ENCODE measurements at places on chromosomes 3 and 15.

DNA sequence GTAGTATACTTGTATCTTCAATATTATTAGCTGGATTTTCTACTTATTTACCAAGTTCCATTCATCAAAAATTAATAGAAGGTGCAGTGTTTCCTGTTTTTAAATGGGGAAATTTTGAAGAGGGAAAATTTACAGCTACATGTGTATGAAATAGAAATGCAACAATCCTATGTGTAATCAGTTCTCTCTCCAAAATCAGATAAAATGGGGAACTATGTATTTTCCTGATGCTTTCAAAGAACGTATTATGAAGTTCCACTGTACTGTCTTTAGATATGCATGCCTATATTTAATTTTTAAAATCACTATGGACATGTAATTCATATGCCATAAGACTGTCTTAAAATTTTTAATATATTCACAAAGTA lies 43.4 kb downstream of the DCUN1D1 start:
- no peak for DNase-seq

DNA sequence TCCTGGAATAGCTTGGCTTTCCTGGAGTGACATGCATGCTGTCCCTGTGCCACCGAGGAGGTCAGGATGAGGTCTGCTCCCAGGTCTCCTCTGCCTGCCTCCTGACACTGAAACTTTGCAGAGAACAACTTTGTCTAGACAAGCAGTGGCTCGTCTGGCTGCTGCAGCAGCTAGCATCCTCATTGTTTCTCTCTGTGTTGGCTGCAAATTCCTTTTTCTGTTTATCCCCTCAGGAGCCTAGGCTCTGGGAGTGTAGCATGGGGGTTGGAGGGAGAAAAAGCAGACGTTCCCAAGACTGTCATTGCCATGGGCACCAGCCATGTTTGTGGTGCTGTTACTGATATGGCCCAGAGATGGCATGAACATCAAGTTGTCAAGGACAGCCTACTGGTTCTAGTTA lies 208.7 kb upstream of the LRIG1 start:
- no peak for DNase-seq

GRCh38 chr3:16064642-16065414 lies 109.7 kb upstream of the GALNT15 start:
- no peak for DNase-seq

DNA sequence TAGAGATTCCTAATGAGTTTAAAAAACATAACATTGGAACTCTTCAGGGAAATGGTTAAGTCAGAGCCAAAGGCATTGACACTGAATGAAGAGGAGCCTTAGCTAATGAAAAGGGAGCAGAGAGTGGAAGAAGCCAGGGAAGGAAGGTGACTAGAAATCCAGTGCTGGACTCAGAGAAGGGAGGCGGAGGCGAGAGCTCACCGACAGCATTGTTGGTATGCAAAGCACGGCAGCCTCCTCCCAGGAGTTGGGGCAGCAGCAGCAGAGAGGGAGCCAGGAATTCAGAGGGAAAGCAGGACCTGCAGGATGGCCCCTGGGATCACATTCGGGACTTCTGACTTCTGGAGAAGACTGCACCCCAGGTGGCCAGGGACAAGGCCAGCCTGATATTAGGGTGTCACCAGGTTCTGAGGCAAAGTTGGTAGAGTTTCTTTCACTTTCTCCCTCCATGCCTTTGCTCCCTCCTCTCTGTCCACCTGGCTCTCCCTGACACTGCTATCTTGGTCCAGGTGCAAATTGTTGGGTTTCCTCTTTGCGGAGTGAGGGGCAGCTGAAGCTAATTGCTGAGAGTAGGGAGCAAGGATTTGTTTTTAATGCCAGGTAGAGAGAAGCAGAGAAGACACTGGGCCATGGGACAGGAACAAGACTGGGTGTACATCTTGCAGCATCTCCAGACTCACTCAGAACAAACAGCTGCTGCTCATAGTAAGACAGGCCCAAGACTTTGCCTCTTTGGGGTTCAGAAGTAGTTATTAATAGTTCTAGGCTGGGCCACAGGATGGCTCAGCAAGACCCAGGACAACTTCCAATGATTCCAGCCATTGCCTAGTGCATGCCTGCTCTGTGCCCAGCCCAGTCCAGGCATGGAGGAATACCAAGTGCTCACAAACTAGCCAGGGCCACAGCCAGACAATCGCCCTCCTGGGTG lies 157.9 kb downstream of the TLE3 start:
- DNase-seq, result no peak

DNA sequence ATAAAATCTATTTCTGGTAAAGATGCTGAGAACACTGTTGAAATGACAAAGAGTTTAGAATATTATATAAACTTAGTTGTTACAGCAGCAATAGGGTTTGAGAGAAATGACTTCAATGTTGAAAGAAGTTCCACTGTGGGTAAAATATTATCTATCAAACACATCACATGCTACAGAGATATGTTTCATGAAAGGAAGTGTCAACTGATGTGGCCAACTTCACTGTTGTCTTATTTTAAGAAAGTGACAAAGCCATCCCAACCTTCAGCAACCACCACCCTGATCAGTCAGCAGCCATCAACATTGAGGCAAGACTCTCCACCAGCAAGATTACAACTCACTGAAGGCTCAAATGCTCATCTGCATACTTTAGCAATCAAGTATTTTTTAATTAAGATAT lies 20.2 kb downstream of the TMEM39A start:
- no peak for DNase-seq

- DNase-seq, result no peak
These were observed 127.8 kb downstream of the CMSS1 start for GRCh38 chr3:99945328-99945995.

DNA sequence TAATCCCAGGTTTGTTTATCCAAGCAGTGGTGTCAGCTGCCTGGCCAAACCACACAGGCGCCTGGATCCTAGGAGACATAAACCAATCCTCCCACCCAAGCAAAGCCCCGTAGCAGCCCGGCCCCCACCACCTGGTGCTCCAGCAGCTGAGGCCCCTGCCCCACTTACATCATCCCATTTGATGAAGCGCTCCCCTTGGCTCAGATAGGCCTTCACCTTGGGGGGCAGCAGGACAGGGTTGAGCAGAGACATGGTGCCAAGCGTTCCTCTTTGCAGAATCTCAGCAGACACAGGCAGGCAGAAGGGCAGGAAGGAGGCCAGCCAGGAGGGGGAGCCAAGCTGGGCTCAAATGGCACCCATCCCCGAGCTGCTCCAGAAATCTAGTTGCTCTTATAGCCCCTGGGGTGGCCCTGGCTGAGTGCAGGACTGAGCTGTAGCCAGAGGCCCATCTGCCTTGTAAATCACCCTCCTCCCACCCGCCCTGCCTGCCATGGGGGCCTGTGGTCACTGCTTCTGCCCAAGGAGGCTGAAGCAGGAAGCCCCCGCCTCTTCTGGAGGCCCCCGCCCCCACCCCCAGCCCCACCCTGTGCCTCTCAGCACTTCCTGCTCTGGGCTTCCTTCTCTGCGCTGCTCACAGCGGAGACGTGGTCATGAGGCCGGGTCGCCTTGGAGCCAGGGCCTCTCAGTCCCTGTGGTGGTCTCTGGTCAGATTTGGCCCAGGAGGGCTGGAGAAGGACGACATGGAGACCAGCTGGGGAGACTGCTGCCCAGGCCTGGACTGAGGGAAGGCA lies at the start of gene PLCB2:
Gene PLCB2 (minus strand): TSS at position 515 of the 791 bp plus-strand sequence. CDS start 263 bp downstream, at position 252.
- DNase-seq, result no peak

GRCh38 chr15:30929064-30929669 lies 25.5 kb downstream of the FAN1 start:
- no peak for DNase-seq

DNA sequence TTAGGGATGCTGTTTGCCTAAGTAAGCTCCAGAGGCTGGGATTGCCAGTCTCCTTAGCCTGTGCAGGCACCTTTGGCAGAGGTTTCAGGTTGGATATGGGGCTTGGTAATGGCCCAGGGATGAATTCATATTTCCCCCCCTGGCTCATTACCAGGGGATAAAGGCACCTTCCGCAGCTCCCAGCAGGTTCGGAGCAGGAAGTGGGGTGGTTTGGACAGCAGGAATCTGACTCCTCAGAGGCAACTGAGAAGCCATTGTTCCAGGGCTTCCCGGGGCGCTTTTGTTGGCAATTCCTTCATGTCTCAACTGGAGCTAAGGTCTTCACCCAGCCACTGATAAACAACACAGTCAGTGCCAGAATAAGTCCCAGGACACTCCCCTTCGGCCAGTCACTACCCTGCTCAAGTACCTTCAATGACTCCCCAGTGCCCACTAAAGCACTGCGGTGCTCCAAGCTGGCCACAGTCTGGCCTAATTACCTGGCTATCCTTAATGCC lies 85.3 kb upstream of the SLC6A6 start:
- DNase-seq, result no peak

DNA sequence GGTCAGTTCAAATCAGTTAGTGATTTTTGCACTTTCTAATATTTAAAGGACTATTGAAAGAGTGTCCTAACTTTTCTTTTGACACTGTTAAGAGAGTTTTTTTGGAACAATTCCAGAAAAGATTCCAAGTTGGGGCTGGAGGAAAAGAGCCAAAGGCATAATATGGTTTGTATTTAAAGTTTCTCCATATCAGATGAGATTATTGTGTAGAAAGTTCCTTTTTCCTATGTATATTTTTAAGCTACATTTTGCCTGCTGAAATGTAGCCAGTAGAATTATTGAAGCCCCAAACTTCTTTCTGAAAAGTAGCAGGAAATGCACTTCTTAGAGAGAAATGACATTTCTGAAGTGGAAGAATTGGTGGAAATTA lies 136.5 kb upstream of the TSC22D2 start:
- DNase-seq, result no peak

DNA sequence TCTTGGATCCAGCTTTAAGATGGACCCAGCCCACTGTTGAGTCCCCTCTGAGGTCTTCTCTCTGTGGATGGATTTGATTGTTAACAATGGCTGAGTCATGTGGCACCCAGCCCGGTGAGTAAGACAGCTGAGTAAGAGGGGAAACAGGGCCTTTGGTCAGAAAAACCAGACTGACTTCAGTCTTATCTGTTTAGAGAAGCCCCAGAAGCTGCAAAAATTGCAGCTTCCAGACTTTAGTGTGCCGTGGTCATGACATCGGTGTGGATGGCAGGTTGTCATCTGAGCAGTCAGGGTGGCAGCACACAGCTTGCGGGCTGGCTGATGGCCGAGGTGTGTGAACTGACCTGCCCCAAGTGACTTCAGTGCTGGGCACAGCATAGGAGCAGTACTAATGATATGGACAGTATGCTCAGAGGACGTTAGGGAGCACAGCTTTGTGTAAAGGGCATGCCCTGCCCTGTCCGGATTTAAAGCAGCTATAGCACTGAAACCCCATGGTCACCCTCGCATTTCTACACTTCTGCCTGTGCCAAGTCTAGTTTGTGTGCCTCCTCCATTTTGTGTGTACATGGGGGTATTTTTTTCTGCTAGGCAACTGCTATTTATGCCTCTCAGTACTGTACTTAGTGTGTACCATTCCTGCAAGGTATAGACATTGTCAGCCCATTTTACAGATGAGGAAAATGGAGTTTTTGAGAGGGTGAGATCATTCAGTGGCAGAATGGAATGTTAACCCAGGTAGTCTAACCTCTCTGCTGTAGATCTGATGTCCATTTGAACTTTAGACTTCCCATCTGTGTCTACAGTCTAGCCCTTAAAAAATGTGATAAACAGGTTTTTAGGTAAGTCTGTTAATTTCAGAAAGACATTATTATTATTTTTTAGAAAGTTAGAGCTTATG lies 44.4 kb downstream of the FLNB start:
- peak; percentile 83 for DNase-seq

GRCh38 chr3:42853739-42854302 lies 21.9 kb downstream of the CYP8B1 start:
- DNase-seq, result no peak

- no peak for DNase-seq
These were observed 20.2 kb downstream of the ADGRG7 start for GRCh38 chr3:100629421-100630127.

Measured in T1000 (cell line).